ENCODE measurements at places on chromosomes 3 and 15.

DNA sequence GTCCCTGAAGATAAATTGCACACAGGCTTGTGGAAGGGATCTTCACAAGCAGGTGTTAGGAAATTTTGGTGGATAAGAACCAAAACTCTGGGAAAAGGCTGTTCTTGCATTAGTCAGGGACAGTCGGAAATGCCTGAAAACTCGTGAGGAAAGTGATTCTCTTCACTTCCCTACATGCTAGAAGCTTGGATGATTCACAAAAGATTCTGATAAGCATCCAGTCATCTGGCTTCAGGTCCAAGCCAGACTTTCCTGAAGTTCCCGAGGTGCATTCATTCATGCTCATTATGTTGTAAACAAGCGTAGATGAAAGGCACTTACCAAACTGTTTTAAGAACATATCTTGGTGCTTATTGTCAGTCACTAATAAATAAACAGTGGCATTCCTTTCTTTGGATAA is 1028.7 kb downstream of the NTRK3 start:
- no peak for DNase-seq

- DNase-seq = no peak
These were observed 12.4 kb downstream of the TSPAN3 start for GRCh38 chr15:77058468-77058867.

GRCh38 chr15:77186594-77187011 is 115.7 kb upstream of the TSPAN3 start:
- peak; percentile 26 for DNase-seq

DNA sequence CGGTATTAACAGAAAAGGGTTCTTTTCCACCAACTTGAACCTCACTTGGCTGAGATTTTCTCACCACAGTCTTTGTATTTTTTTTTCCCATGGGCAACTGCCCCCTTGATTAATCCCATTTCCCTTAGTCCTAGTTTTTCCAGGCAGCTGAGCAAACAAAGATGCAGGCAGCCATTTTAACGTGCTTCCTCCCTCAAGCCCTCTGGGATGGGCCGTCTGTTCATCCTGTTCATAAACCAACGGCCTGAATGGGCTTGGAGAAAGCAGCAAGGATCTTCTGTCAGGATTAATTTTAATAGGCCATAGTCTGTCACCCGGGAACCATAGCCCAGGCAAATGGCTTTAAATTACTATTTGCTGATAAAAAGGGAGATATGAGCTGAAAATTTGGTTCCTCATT is 10.4 kb upstream of the POLR2M start:
- DNase-seq = no peak

DNA sequence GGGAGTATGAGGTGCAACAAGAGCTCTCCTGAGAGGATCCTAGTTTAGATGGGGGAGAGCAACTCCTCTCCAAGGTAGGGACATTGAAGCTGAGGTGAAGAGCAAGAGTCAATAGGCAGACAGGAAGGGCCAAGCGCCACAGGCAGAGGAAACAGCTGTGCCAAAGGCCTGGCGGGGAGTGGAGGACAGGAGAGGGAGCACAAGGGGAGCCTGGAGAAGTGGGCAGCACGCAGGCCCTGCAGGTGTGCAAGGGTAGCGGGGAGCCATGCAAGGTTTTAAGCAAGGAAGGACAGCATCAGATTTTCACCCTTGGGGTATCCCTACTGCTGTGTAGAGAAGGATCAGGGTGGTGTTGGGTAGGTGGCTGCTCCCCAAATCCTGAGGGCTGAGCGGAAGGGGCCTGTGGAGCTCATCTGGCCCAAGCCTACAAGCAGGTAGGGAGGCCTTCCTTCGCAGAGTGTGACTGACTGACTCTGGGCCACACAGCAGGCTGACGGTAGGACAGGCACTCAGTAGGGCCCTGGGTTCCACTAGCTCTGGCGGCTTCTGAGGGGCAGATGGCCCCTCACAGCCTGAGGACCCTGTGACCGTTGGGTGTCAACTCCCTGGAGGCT is 13.3 kb downstream of the CHST13 start:
- DNase-seq = no peak

DNA sequence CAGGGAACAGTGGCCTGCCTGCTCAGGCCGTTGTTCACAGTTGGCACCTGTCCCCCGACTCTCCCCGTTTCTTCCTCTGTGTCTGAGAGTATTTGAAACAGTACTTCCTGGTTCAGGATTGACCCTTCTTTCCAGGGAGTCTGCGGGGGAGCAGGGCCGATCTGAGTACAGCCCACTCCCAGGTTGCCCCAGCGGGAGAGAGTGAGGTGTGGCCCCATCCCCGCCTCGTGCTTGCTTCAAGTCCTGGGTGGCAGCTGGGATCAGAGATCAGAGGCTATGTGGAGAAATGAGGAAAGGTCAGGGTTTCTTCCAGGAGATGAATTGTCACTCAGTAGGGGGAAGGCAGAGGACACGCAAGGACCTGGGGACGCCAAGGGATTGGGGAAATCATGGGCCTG is 6.5 kb upstream of the DLL4 start:
- no peak for DNase-seq

GRCh38 chr15:28030801-28031200 is 68.3 kb downstream of the OCA2 start:
- no peak for DNase-seq

DNA sequence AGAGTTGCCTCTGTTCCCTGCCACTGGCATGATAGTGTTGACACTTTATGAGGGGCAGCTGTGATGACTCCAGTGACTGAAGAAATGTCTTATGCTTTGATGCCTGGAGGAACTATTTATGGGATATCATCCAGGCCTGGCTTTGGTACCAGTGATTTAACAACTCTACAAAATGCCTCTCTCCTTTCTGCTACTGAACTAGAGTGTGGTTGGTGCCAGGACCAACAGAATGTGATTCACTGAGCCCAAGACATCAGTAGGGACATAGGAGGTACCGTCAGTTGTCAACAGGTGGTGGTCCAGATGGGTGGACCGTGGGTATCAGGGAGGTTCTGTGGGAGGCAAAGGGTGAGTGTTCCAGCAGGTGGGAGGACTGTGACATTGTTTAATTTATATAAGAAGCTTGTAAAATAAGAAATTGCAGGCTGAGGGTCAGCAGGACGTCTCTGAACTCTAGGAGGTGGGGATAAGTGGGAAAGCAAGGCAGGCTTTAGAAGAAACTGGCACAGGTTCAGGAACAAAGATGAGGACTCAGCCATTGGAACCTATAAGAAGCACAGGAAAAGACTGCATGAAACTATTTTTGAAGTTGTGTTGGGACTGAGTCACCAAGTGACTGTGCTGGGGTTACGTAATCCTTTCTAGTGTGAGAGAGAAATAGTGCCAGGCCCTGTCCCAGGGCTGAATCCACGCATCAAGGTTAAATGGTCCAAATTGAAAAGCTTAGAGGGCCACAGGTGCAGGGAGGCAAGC is 28.5 kb upstream of the SLC7A14 start:
- DNase-seq = peak; percentile 89

DNA sequence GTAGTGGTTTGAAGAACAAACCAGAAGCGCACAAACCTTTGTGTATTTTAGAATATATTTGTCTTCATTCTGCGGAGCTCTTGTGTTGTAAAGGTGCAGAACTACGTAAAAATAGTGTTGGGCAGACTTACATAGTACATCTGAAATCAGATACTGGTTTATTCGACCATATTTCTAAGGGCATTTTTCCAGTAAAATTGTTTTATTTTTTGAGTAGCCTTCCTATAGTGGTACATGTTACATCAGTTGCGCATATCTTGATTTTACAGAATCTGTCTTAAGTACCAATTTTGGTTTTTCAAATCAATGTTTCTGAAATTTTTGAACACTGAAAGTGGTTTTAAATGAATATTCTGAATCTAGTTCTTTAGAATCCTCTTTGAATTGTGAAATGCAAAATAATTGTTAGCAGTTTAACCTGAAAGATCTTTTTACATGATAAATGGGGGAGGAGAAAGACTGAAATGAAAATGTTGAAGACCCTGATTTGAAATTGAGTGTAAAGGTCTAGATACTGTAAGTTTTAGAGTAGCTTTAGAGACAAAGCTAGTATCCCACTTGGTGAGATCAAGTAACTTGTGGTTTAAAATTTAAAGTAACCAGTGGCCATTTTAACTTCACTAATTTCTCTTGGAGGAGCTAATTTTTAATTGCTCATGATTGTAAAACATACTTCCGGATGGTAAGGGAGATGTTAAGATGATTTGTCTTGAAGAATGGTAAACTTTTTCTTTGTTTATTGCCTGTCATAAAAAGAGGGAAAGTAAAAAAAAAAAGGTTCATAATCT is 15.5 kb upstream of the CHD2 start:
- peak; percentile 45 for DNase-seq

DNA sequence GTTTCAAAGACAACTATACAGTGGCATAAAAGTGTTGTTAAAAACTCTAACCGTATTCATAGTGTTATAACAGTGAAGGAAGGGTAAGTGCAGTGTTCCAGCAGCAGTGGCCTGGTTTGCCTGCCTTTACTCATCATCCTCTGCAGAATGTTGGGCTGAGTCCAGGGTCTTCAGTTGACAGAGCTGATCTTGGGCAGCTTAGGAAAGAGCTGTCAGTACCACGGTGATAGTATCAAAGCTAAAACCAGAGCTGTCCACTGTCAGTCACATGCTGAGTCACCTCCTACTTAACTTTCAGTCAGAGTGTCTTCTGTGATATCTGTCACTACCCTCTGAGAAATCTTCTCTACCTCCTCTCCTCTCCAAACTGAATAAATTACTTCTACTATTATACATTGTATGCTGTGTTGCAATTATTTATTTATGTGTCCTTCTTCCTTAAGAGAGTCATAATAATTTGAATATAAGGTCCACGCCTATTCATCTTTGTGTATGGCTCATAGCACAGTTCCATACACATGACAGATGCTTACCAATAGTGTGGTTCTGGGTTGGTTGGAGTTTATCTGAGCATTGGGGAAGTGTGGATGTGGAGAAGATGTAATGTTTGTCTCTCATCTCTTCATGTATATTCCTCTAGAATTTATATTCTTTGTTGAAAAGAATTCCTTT is 242.1 kb downstream of the ZIC1 start:
- no peak for DNase-seq

DNA sequence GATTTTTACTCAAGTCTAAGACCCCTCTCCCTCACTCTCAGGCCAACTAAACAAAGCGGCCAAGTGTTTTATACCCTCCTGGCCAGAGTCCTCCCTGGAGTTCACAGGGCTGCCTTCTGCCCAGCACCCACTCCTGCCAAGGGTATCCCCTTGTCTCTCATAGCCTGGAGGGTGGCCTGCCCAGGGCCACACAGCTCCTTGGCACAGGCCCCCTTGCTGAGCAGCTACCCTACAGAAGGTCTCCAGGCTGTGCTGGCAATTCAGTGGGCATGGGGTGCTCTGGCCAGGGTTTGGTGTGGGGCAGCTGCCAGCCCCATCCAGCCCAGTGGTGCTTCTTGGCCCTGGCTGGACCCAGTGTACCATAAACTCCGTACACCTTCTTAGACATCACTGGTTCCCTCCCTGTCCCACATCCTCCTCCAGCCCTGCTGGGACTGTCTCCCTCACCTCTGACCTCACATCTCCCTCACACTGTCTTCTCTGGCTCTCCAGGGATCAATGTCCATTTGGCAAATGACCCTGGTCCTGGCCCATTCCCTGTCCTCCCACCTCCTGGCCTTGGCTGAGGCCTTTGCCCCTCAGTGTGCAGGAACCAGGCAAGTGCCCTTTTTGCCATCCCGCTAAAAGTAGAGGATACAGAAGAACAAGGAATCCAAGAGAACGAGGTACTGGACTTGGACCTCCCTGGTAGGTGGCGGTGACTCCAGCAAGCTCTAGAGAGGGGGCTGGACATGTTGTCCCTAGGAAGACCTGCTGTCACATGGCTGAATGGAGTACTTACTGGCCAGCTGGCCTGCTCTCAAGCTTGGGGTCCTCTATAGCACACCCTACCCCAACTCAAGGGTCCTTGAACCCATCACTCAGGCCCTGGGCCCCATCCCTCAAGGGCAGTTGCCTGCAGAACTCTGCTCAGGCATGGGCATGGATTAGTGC is 50.0 kb upstream of the TRPM1 start:
- DNase-seq = no peak

- DNase-seq = no peak
These were observed 23.4 kb upstream of the CLEC3B start for GRCh38 chr3:45002720-45003119.

All from fibroblast of lung (primary cell).